SW 1271 (cell line): ENCODE measurements at places on chromosomes 3 and 15.

- DNase-seq = no peak
These were observed 118.8 kb upstream of the GALNT15 start for GRCh38 chr3:16055606-16056211.

DNA sequence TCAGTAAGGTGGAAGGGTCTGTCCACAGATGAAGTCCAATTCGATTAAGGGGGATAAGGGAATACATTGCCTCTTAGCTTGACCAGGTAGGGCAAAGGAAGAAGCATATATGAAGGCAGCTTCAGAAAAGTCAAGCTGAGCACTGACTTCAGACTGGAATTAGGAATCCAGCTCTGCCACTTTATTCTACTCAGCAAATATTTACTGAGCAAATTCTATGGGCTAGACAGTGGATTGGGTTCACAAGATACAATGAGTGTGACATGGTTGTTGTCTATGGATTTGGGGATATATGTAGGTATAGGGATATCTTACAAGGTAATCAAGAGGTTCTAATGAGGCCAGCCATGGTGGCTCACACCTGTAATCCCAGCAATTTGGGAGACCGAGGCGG is 526 bp downstream of the ADIPOQ start:
- no peak for DNase-seq

DNA sequence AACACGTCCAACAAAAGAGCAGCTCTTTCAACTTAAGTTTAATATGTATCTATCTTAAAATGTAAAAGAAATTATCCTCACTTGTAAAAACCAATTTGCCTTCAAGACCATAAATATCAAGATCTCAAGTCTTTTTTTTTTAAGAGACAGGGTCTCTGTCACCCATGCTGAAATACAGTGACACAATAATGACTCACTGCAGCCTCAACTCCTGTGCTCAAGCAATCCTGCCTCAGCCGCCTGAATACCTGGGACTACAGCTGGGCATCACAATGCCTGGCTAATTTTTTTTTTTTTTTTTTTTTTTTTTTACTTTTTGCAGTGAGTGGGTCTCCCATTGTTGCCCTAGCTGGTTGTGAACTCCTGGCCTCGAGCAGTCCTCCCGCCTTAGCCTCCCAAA is 26.0 kb downstream of the ACAP2 start:
- no peak for DNase-seq

GRCh38 chr3:60577601-60578000 is 673.7 kb downstream of the FHIT start:
- DNase-seq = no peak

- DNase-seq = no peak
These were observed 12.3 kb upstream of the PCSK6 start for GRCh38 chr15:101501703-101502373.
